ENCODE measurements at places on chromosomes 3 and 15.
A peak's percentile ranks its signal among the peaks of the same experiment; 100 is the strongest.

- no peak for DNase-seq
These were observed 8.6 kb upstream of the CSK start for GRCh38 chr15:74773329-74773728.

DNA sequence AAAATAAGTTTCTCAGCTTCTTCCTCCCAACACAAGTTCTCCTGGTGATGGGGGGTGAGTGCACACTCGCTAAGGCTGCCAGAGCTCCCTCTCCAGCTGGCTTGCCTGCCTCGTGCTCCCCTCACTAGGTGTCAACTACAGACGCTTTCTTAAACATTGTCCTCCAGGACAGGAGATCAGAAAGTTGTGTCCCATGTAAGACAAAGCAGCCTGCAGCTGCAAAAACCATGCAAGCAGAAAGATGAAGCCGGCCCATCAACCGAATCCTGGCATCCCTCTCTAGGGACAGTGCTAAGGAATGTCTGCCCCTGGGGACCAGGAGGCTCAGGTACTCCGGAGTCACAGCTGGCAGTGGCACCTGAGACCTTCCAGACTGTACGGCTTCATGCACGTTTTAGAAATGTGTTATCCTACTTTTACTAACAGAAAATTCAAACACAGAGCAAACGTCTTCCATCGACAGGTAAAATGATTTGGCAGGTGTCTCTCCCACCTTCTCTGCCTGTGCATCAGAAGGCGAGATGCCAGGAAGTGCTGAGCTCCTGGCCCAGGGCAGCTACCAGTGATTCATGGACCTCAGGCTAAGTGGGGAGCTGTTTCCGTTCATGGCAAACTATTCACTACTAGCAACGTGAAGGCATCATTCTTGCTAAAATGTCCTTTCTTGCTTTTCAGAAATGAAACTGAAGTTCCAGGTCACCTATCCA is 246.1 kb downstream of the ADAMTS17 start:
- no peak for DNase-seq

DNA sequence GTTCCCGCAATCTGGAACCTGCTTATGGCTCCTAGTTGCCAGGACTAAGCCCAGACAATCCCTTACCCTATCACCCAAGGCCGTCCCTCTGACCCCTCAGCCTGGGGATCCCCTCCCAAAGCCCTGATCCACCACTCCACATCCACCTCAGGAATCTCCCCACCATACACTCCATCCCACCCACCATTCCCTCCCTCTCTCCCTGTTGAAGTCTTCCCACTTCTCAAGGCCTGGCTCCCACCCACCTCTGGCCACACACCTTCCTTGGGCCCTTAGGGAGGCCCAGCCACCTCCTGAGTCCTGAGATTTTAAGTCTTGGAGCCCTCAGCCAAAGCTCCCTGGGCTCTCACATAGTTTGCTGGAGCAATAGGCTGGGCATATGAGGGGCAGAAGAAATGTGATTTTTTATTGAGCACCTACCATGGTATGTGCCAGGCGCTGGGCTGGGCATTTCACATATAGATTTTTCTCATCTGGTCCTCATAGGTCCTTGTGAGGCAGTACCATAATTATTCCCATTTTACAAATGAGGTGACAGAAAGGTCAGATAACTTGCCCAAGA is 48.1 kb downstream of the HCN4 start:
- DNase-seq: no peak

- DNase-seq: no peak
These were observed 14.6 kb downstream of the ADAMTS9 start for GRCh38 chr3:64673159-64673715.

- DNase-seq: no peak
These were observed 1334.4 kb upstream of the ALCAM start for GRCh38 chr3:104032283-104032682.

GRCh38 chr3:45526441-45526840 is 68.1 kb upstream of the LIMD1 start:
- no peak for DNase-seq

DNA sequence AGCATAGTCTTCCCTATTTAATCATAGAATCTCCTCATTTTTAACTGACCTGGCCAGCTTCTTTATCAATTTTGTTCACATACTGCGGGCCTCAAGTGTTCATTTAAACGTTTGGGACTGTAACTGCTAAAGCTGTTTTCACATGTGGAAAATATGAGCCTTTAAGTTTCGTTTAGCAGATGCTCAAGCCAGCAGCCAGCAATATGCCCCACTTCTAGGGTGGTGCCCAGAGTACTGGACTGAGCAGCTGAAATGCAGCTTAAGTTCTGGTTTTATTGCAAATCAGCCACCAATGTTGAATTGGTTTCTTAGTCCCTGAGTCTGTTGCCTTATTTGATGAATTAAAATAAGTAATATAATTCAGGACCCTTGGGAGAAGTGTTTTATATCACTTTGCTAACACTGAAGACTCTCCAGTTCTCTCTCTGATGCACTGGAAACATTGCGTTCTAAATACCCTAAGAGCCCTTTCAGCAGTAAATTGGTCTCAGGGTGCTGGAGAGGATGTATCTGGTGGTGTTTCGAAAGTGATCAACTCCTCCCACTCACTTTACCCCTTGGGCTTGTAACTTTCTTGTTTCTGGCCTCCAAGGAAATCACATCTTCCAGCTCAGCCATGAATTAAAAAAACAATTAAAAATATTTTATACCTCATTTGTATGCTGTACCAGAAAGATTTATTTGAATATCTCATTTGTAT is 61.7 kb downstream of the B3GALNT1 start:
- no peak for DNase-seq

DNA sequence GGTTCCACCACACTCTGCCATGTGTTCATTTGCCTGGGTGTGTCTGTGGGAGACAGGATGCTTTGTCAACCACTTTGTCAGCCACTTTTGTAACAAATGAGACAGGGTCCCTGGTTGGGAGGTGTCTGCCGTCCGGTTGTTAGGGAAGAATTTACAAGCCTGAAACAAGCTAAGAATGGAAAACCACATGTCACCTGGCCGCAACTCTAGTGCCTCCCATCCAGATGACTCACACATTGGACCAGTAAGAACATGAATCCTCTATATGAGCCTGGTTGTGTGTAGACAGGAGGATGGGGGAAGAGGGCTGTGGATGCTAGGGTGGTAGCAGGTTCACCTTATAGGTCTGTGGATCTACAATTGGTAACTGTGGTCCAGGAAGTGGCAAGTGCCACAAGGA is 335.3 kb downstream of the CLSTN2 start:
- DNase-seq: no peak

- no peak for DNase-seq
These were observed 7.2 kb downstream of the ITIH3 start for GRCh38 chr3:52801839-52802238.

DNA sequence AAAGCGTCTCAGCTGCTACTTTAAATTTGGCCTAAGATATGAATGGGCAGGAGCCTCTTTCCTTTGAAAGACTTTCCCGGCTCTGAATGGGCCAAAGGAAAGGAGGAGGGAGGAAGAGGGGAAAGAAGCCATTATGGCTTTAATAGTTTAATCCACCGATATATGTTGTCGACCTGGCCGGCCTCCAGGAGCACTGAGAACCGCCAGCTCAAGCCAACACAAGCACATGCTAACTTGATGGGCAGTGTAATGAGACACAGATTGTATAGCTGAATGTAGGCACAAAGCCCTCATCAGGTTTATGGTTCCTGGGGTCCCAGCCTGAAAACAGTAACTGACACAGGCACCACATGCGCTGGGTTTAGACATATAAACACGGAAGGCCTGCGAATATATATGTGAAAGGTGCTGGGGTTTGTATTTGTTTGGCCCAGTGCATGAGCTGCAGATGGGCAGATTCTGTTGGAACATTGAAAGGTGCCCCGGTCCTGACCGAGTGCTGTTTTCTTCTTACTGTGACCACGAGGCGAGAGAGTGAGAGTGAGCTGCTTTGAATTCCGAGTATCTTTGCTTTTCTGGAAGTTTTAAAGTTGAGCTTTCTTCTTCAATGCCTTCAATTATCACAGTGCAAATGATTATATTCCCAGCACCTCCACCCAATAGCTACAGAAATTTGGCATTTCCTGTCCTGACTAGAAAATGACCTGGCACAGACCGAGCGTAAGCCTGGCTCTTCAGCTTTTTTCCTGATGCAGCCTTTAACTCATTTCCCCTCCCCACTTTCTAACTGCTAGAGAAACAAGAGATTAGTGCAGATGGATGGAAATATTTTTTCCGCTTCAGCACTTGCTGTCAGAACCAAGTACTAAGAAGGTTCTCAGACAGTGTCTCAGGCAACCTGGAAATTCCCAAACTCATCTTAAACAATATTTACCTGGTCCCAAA is 267.3 kb downstream of the RORA start:
- DNase-seq: peak; percentile 3

DNA sequence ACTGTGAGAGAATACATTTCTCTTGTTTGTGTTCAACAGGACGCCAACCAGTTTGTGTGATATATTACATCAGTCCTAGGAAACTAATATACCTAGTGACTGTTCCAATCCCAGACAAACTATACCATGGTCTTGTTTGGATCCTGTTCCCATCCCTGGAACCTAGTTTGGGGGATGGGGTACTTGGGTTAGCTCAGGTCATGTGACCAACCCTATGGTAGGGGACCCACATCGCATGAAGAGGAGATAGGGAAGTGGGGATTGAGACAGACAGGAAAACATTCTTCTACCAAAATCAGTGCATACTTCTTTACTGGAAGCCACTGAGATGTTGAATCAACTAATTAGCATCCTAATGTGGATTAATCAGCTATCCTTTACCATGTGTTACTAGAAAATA is 146.1 kb downstream of the THSD4 start:
- DNase-seq: no peak

DNA sequence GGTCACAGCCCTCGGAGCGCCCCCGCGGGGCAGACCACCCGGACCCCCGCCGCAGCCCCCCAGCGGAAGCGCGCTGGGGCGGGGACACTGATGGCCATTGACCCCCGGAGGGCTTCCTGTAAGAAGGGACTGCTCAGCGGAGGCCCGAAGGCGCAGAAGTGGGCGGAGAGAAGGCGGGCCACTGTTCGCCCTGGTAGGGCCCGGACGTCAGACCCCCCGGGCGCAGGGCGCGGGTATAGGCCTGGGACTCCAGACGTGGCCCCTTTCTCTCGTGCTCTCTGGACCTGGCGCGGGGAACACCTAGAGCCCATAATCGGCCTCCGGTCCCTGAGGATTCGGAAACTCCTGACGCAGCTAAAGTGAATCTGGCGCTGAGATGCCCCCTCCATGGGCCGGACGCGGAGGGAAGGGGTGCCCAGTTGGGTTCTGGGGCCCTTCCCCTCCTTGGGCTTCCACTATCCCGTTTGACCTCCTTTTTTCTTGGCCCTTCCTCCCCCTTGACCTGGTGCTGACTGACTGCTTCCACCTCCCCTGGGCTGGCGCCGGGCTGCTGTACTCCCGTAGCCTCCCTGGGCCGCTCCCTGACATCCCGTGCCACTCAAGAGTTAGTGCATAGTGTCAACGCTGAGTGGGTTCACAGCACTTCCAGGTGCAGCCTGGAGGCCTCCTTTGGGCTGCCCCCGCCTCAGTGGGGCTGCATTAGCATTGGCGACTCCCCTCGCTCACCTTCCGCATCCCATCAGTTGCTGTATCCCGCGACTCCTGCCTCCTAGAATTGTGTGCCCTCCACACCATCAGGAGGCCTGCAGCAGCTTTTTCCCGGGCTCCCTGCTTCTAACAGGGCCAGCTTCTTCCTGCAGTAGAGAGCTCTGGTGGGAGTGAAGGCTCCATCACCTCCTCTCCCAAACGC is 694 bp downstream of the ABTB1 start:
- DNase-seq: no peak

- DNase-seq: no peak
These were observed 146.5 kb upstream of the MME start for GRCh38 chr3:154933581-154933980.

GRCh38 chr3:47605652-47606051 is 27.0 kb upstream of the CSPG5 start:
- DNase-seq: no peak

- DNase-seq: peak; percentile 89
These were observed 29.5 kb downstream of the AGTR1 start for GRCh38 chr3:148727231-148727630.

- peak; percentile 56 for DNase-seq
These were observed 366.0 kb downstream of the PTPRG start for GRCh38 chr3:61927332-61927731.

DNA sequence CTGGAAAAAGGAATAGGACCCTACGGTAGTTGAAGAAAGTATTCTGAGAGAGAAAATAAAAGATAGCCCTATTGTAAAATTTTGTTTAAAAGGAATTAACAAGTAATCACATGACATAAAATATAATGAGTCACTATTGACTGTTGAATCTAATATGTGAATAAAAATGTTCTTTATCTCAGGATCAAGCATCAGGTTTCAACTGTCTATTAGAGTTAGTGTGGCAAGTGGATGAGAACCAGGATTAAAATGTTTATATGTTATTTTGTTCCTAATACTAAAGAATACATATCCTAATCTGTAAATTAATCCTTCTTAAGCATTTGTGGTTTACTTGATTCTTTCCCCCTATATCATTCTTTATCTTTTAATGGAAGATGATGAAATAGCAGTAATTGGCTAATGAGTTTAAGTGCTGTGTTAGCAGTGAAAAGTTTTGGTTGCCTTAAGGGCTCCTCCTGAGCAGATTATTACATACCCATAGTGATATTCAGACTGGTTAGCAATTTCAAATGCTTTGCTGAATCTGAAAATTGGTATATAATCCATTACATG is 101.8 kb upstream of the BCHE start:
- DNase-seq: no peak

DNA sequence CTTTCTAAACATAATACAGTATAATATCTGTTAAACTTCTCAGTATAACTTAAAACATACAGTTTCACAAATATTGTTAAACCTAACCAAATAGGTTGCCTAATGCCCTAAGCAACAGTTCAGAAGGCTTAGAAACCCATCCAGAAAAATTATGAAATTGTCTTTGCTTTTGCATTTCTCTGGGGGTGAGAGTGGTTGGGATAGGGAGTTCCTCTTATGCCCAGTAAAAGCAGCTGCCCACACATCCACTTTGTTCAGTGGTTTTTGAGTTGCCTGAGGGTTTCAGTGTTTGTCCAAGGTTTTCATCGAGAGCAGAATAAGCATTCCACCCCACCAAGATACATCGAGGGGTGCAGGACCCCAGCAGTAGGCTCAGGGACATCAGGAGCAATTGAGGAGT is 179.4 kb downstream of the CDIN1 start:
- no peak for DNase-seq

GRCh38 chr3:129211772-129212171 is 28.1 kb upstream of the CNBP start:
- DNase-seq: no peak

GRCh38 chr15:65824031-65824743 is 32.1 kb upstream of the DENND4A start:
- DNase-seq: peak; percentile 79

- no peak for DNase-seq
These were observed 768.6 kb downstream of the ZPLD1 start for GRCh38 chr3:103203441-103203840.

Data from pons (tissue), 1 donor.